HepG2 (cell line): ENCODE measurements at places on chromosomes 7 and 10. TPM values are rescaled to one million over a fixed set of nuclear protein-coding genes. Genes with fewer than 3 reads are reported as not detected.

SAMD9L gene
- total RNA-seq = not detected in 2 replicates

SPDYE9 gene
- not detected in 2 replicates for total RNA-seq

HMX2 gene
- total RNA-seq = not detected in 2 replicates

LDB1 gene
- 13.2 and 17.2 TPM in 2 replicates for total RNA-seq

KCNMA1 gene
- 0.02 TPM in 1 of 2 replicates, not detected in the other for total RNA-seq

PROSER2 gene
- 6.7 and 6.9 TPM in 2 replicates for total RNA-seq

GPR146 gene
- 0.84 and 2.0 TPM in 2 replicates for total RNA-seq

GALNT17 gene
- not detected in 2 replicates for total RNA-seq

LBX1 gene
- not detected in 2 replicates for total RNA-seq

GIMAP6 gene
- total RNA-seq = not detected in 2 replicates

FEZF1 gene
- not detected in 2 replicates for total RNA-seq

DNA sequence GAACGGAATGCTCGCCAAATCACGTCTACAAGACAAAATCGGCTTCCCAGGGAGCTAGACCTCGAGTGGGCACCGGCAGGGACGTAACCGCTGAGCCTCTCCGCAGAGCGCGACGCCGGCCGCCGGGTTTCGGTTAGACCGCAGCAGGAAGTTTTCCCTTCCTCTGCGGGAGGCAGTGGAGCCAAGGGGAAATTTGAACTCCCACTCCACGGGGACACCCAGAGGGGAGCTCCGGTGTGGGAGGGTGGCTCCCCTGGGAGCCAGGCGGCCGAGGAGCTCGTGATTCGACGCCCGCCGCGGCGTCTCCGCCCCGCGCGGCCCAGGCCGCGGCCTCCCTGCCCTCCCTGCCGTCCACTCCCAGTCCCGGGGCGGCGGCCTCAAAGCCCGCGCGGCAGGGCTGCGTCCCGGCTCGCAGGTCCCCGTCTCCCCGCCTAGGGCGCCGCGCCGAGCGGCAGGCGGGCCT, 426 bp downstream of the SYPL1 start:
- peak; percentile 10 for DNase-seq

GRCh38 chr10:70583669-70584037, 18.9 kb downstream of the PRF1 start:
- no peak for DNase-seq

DNA sequence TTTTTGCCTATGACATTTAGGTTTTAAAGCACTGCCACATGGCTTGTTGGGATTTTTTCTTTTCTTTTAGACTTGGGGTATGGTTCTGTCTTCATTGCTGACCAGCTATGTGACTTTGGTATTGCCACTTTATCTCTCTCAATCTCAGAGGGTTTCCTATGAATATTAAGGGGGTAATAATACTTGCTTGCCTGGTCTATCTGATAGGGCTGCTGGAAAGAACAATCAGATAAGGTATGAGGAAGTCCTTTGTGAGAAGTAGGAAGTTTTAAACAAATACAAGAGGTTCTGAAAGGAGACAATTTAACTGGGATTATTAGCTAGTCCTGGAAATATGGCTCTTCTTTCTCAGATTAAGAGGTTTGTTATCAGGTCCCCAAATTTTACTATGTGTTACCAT, 80.8 kb downstream of the ZNF92 start:
- no peak for DNase-seq

DNA sequence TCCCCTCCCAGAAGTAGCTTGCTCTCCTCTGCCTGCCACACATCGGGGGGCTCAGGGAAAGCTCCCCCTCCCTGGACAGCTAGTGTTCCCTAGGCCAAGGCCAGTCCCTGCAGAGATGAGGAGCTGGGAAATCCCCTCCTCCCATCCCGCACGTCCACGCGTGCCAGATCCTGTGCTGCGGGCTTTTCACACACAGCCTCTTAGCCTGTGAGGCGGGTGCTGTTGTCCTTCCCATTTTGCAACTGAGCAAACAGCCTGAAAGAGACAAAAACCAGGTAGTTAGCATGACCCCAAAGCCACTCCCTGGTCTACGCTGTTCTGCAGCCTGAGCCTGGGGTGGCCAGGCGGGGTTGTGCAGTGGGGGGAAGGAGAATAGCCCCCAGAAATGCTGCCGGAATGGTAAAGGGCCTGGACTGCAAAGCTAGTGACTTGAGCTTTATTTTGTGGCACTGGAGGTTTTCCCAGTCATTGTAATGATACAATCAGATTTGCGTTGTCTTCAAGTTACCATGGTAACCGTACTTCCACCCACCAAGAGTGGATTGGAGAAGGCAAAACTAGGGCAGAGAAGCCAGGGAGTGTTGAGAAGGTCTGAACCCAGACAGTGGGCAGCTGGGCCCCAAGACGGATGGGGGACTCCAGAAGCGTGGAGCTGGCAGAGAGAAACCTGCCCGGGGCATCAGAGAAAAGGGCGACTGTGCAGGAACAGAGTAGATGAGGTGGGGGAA, 98.6 kb upstream of the KCTD7 start:
- DNase-seq = no peak

- no peak for DNase-seq
Observed at GRCh38 chr10:22379059-22379458, 33.8 kb downstream of the SPAG6 start.

DNA sequence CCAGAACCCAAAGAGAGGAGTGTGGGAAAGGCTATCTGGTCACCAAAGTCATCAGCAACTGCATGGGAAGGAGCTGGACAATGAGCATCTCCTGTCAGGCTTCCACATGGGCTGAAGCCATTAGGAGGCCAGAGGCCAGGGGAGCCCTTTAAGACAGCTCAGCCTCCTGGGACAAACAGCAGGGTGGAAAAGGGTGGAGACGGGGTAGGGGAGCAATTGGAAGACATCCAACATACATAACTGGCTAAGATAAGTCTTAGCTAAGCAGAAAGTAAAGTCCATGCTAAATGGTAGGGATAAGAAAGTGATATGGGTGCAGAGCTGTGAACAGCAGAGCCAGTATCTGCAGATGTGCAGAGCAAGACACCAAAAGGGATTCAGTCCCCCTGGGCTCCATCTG, 1.5 kb upstream of the OAT start:
- DNase-seq = no peak

GRCh38 chr7:111132833-111133232, 41.9 kb downstream of the LRRN3 start:
- DNase-seq = no peak

- DNase-seq = no peak
Observed at GRCh38 chr7:97116308-97116707, 1.2 kb upstream of the SDHAF3 start.

DNA sequence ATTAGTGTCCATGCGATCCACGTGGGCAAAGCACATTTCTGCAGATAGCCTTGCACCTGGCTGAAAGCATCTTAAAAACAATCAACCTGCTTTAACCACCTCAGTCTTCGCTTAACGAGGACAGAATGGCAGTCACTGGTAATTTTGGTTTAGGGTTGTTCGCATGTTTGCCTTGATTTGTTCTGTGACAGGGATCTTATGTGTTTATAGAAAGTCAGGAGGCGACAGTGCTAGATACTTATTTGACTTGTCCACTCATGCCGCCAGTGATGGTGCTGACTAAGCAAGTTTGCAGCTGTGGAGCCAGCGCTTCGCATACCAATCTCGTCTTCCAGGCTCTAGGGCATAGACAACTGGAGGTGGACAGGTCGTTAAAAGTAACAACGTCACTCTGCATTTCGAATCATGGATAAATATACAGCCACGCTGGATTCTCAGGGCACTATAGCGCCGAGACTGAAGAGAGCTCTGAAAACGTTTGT, 1.2 kb upstream of the TMEM243 start:
- no peak for DNase-seq

DNA sequence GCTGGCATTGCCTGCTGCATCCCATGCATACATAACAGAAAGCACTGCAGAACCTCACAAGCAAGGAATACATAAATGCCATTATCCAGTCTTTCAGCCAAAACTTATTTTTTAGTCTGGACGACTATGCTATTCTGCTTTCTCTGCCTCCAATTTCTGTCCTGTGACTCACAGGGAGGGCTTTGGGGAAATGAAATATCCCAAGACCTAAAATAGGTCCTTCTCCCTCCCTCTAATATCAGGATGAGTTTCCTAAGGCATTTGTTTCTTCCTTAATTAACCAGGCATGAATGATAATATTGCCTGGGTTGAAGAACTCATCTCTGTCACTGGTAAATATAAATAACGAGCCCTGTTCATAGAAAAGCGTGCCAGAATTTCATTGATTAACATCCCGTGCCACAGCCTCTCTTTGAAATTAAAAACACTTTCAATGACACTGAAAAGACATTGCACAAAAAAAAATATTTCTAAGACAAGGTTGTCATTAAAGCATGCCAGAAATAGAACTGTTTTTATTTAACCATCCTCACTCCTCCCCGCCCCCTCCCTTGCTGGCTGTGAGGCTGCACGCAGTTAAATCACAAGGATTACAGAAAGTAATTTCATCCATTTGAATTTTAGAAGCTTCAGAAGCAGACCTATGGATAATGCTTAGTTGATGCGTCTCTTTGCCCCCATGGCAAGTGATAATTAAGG, 103.0 kb upstream of the ANKRD1 start:
- no peak for DNase-seq

DNA sequence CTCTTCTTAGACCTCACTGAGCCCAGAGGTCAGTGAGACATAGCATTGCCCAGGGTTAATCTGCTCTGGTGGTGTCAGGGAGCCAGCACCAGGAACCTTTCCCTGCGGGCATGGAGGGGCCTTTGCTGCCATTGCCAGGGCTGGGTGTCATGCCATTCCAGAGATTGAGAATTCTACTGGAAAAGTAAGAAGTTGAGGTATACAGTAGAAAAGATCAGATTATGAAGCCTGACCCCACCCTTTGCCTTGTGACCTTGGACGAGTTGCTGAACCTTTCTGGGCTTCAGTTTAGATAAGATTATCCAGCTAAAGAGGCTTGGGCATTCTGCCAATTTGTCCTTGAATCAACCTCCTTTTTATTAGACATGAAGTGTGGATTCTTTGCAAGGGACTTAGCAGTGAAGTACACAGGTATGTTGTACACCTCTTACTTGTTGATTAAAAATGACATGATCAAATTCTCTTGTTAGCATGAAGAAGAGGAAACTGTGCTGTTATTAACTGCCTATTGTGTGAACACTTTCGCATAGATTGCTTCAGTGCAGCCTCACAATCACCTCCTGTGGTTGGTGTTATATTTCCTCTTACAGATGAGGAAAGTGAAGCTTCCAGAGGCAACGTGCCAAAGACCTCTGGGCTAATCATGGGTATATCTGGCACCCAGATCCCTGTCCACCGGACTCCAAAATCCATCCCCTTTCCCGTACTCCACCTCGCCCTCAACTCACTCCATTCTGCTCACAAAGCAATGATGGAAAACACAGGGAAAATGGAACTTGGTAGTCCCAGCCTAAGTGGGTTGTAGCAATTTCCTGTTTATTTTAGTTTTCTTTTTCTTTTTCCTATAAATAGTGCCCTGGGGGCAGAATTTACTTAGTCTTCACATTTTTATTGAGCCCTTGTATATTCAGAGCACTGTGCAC, 151.3 kb downstream of the CAMK1D start:
- no peak for DNase-seq
